Tongue (tissue), 3 donors: ENCODE measurements at places on chromosomes 7 and 10.
A peak's percentile ranks its signal among the peaks of the same experiment; 100 is the strongest.

DNA sequence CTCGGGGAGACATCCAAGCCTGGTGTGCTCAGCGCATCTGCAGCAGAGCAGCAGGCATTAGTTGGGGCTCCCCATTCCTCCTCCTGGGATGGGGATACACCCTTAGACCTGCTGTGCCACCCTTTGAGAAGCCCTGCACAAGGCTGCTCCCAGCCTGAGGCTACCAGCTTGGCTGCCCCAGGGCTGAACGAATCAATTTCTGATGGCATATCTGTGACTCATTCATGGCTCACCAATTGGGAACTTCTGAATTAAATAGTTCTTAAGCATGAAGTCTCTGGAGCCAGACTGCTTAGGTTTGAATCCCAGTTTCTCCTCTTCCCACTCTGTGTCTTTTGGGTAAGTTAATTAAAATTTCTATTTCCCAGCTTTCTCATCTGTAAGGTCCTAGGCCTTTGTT is 16.3 kb upstream of the GLI3 start:
- no peak for DNase-seq

DNA sequence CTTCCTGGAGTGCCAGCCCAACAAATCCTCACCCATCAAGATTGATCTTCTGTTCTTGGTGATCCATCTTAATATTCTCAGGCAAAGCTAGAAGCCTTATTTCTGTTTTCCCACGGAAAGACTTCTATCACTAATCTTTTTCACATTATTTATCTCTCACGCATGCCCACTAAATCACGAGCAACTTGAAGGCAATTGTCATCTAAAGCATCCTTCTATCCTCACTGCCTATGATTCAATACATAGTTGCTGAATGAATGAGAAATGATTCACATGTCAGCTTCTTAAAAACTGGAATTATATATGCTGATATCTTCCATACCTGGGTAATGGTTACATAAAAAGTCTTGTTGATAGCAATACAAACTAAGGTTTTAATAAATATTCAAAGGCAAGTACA is 12.6 kb upstream of the COL1A2 start:
- no peak for DNase-seq

GRCh38 chr10:58508316-58508715 is 4.4 kb upstream of the BICC1 start:
- no peak for DNase-seq

DNA sequence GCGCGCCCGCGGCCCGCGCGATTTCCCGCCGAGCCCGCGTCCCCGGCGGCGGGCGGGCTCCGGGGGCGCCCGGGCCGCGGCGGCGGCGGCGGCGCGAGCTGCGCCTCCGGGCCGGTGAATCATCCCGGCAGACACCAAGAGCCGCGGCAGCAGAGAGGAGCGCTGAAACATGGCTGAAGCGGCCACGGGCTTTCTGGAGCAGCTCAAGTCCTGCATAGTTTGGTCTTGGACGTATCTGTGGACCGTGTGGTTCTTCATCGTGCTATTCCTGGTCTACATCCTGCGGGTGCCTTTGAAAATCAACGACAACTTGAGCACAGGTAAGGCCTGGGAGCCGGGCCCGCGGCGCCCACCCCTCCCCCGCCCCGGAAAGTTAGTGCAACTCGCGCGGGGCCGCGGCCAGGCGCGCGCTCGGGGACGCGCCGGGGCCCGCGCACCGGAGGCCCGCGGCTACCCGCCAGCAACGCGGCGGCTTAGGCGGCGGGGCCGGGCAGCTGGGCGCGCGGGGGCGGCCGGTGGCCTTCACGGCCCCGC is at the start of gene ST7:
Gene ST7 (plus strand): TSS at position 130 of the 534 bp plus-strand sequence. CDS start 40 bp downstream, at position 170.
- peak; percentile 84 for DNase-seq

GRCh38 chr10:126011995-126012394 is 115.6 kb downstream of the FANK1 start:
- DNase-seq: no peak

DNA sequence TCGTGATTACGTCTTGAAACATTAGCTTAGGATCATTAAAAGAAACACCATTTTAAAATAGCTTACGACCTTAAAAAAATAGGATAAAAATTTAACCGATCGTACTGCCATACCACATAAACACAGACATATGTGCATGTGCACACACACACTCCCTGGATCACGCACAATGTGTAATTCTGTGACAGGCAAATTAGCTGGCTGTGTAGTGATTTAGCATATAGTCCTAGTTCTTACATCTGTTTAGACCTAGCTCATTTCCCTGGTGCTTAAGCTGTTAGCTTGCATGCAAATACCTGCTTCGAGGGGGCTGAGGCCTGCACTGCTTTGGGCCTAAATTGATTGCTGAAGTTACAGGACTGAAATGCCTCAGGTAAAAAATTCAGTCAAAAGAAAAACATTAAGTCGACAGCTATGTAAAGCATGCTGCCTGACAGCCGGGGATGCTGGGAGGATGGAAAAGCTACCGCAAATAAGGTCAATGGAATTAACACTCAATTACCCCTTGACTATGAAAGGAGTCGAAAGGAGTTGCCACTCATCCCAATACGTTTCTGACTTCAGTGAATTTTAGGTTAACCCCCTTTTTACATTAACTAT is 267.1 kb upstream of the FZD8 start:
- no peak for DNase-seq

DNA sequence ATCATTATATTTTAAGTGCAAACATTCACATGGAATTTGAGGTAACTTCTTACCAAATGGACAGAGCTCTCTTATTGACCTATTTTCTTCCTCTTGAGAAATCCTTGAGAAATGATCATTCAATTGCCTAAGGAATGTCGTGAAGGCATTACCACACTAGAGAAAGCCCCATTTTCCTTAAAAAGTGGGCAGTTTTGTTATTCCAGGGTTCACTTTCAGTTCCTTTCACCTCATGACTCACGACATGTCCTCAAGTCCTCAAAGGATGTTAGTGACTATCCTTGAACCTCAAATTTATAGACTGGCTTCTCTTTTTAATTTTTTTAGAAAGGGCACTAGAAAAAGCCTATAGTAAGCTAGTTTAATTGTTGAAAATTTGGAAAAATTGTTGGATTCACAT is 40.4 kb upstream of the SMIM30 start:
- DNase-seq: no peak
